GM12891 (cell line): ENCODE measurements at places on chromosomes 7 and 10.

DNA sequence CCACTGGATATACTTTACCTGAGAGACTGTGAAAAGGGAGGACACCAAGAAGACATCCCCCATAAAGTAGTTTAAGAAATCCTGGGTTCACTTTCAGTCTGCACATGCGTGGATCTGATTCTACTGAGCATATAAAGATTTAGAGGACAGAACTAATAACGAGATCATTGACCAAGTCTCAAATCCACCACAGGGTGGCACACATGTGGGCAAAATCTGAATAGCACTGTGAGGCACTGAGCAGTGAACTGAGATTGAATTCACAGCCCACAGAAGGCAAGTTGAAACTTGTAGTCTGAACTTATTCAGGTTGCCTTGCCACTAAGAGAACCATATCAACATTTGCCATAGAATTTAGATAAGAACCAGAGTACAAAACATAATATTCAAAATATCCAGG lies 818.6 kb downstream of the GRID1 start:
- DNase-seq: no peak

GRCh38 chr10:29865700-29866355 lies 193.6 kb downstream of the JCAD start:
- DNase-seq: no peak

DNA sequence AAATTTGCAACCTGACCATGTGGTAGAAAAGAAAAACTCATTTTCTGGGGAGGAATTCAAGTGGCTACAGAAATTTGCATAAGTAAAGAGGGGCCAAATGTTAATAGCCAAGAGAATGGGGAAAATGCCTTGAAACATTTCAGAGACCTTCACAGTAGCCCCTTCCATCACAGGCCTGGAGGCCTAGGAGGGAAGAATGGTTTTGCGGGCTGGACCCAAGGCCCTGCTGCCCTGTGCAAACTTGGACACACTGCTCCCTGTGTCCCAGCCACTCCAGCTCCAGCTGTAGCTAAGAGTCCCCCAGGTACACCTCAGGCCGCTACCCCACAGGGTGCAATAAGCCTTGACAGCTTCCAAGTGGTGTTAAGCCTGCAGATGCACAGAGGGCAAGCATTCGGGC lies 16.4 kb upstream of the DNAH11 start:
- DNase-seq: no peak

- no peak for DNase-seq
These were observed 14.0 kb upstream of the CELF2 start for GRCh38 chr10:11003679-11004078.

DNA sequence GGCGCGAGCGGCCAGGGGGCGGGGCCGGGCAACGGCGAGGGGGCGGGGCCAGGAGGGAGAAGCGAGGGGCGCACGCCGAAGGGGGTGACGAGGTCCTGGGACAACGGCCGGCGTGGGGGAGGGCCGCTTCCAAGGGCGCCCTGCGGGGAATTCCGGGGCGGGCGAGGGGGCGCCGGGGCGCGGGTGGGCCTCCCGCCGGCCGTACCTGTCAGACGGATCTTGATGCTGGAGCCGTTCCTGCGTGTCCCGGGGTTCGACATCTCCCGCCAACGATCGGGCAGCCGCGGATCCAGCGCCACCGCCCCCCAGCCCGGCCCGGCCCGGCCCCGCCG lies 421 bp downstream of the SMURF1 start:
- DNase-seq: peak; percentile 62

GRCh38 chr7:50688226-50688590 lies 94.5 kb downstream of the GRB10 start:
- no peak for DNase-seq

- no peak for DNase-seq
These were observed 37.8 kb upstream of the EN2 start for GRCh38 chr7:155420116-155420515.

GRCh38 chr7:95059842-95060313 lies 152.5 kb downstream of the PPP1R9A start:
- no peak for DNase-seq

DNA sequence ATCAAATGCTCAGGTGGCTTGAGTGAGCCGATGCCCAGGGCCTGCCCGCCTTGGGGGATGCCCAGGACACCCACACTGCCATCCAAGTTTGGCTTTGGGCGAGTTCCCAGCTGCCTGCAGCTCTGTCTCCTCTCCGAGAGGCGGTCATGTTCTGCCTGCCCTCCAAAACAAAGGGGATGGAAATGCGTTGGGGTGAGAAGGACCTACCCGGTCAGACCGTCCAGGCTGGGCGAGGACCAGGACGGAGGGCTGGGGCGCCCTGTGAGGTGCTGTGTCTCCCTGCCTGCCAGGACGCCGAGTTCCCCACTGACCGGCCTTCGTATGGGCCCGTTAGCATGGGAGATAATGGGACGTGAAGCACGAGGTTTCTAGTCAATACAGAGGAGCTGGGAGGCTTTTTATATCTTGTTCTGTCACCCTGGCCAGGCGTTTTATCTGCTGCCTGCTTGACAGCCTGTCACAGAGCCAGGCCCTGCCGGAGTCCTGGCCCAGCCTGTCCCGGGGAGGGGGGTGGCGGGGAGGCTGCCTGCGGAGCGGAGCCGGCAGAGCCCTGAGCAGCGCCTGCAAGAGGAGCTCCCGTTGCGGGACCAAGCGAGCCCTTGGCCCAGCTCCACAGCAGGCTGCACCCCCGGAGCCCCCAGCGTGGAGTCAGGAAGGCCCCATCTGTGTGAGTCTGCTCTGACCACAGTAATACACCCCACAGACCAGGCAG lies 22.0 kb upstream of the ELFN1 start:
- no peak for DNase-seq

DNA sequence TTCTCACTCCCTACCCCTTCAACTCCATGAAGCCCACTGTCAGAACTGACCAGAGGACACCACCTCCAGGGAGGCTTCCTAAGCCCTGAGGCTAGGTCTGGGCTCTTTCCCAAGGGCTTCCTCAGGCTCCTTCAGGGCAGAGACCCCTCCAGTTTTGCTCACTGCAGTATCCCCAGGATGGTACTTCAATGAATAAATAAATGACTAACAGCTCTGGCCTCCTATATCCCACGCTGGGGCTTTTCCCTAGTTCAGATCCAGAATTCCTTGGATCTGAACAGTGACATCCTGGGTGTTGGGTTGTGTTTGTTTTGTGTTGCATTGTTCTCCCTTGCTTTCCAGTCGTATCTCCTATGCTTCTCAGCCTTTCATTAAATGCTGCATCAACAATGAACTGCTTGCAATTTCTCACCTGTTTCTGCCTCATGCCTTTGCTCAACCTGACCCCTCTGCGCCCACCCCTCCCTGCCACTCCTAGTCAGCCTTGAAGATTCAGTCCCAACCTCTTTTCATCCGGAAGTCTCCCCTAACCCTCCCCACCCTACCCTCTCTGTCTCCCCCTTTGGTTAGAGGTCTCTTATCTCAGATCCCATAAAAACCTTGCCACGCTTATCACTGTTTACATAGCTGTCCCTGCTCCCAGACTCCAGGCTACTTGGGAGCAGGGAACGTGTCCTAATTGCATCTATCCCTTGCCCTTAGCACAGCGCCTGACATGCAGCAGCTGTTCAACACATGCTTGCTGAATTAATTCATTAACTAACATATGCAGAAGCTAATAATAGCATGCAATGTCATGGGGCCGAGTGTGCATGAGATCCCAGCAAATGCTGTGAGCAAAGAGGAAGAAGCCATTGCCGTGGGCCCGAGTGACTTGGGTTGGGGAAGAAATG lies 41.7 kb downstream of the PPP1R3C start:
- no peak for DNase-seq

DNA sequence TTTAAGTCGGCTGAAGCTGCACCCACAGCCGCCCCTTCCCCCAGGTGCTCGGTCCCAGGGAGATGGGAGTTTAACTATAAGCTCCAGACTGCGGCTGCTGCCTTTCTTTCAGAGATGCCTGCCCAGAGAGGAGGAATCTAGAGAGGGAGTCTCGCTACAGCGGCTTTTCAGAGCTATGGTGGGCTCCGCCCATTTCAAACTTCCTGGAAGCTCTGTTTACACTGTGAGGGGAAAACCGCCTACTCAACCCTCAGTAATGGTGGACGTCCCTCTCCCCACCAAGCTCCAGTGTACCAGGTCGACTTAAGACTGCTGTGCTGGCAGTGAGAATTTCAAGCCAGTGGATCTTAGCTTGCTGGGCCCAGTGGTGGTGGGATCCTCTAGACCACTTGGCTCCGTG lies 135.4 kb downstream of the CXCL12 start:
- DNase-seq: no peak

DNA sequence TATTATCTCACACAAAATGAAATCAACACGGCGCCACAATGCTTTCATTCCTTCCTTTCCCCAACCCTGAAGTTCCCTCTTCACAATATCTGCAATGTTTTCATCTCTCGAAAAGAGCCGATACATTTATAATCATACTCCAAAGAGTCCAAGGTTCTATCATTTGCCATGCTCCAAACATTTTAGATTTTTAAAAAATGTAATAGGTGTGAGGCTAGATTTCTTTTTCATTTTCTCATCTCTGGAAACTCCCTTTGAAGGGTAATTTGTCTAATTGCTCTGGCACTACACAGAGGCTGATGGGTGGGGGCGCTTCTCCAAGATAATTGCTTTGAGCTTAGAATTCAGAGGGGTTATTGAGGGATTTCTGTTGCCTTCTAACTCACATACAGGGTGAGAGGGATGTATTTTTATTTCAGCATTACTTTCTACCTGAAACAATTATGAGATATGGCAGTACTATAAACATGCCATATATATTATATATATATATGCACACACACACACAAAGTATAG lies 4.9 kb downstream of the DLX5 start:
- no peak for DNase-seq

GRCh38 chr7:157568770-157569584 lies 232.2 kb downstream of the DNAJB6 start:
- peak; percentile 66 for DNase-seq

- DNase-seq: no peak
These were observed 9.7 kb downstream of the TACR2 start for GRCh38 chr10:69406816-69407580.

DNA sequence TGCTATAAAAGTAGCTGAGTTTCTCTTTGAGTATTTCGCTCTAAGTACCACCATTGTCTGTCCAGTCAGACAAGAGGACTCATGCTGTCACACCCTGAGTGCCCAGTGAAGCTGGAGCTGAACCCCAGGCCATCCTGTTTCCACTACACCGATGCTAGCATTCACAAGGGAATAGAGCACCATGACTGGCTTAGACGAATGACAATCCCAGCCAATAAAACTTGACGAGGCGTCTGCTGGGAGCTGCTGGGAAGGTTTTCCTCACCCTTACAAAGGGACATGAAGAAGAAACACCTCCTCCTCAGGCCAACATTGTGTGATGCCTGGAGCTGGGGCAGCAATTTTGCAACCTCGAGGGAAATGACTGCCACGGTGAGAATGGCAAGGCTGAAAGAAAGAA lies 17.5 kb upstream of the SLIT1 start:
- DNase-seq: no peak

GRCh38 chr10:62594093-62594520 lies 210.4 kb upstream of the ADO start:
- peak; percentile 23 for DNase-seq

DNA sequence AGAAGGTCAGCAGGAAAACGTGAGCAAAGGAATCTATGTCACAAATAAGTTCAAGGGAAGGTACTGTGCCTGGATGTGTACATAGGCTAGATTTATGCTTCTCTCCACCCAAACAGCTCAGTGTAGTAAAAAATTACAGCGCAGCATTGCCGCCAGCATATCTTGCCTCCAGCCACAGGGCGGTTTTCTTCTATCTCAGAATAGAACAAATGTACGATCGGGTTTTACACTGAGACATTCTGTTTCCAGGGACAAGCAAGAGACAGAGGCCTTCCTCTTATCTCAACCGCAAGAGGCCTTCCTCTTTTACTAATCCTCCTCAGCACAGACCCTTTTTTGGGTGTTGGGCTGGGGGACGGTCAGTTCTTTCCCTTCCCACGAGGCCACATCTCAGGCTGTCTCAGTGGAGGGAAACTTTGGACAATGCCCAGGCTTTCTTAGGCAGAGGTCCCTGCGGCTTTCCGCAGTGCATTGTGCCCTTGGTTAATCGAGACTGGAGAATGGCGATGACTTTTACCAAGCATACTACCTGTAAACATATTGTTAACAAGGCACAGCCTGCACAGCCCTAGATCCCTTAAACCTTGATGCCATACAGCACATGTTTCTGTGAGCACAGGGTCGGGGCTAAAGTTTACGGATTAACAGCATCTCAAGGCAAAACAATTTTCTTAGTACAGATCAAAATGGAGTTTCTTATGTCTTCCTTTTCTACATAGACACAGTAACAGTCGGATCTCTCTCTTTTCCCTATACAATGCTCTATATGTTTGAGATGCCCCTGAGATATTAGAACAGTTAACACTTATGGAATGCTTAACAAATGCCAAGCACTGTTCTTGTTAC lies 11.6 kb upstream of the ABHD11 start:
- no peak for DNase-seq

DNA sequence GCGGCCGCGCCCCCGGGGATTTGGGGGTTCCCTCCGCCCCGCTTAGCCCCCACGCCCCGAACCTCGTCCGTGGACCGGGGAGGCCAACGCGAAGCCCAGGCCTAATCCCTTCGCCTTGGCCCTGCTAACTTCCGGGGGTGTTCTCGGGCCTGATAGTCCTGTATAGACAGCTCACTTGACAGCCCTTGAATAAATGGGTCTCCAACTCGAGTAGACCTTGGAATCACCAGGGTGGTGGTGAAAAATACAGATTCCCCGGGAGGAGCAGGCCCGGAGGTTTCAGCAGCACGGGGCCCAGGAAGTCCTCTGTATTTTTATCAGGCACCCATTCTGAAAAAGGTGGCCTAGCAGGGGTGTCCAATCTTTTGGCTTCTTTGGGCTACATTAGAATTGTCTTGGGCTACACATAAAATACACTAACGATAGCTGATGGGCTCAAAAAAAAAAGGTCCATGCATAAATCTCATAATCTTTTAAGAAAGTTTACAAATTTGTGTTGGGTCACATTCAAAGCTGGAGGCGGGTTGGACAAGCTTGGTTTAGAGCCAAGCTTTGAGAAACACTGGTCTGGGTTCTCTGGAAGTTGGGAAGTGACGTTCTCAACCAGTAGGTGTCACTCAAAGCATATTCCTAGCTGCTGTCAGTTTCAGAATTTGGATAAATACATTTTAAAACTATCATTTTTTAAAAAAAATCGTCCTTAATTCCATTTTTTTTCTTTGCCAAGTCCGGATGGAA lies 221.7 kb downstream of the PHTF2 start:
- DNase-seq: peak; percentile 32

DNA sequence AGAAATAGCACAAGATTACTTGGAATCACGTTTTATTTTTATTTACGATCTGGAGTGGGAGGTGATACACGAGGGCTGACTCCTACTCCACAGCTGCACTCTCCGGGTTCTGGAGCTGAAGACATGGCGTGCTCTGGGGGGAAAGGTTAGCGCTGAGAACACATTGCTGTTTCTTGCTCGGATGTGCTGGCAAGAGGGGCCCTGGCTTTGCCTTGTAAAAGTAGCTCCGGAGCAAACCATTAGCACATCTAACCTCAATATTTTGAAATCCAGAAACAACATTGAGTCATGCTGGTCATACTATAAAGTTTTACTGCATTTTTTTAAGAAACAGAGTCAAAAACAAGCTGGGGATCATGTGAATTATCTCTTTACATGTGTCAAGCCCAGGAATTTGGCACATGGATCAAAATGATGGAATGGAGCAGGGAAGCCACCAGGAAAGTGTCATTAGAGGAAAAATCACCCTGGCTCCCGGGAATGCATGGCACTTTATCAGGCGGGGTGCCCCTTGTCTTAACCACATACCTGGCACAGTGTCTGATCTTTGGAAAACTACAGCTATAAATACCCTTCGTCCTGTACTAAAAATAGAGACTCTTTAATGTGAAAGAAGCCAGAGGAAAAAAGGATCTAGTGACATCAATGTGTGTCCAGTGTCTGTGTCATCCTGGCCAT lies 31.6 kb upstream of the LYZL1 start:
- DNase-seq: no peak

- no peak for DNase-seq
These were observed 21.8 kb downstream of the SGMS1 start for GRCh38 chr10:50601974-50602373.
